ENCODE measurements at places on chromosomes 6 and 20.

- no peak for DNase-seq
Measured at GRCh38 chr6:129936329-129937165, 75.4 kb upstream of the TMEM244 start.

DNA sequence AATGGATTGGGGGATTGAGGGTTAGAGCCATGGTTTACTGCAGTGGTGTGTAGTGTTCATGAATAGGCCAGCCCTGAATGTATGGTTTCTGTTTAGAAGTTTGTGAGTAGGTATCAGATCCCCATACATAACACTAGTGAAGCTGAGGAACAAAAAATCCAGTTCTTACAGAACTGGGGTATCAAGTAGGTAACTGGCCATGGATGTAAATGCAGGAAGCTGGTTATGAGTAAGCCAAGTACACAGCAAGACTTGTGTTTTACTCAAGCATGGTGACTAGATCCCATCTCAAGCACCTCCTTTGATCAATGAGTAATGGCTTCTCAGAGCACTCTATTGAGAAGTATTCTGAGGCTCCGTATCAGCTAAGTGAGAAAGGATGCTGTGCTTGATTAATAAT is 613.7 kb upstream of the FLRT3 start:
- DNase-seq: no peak

GRCh38 chr20:9166153-9166780 is 97.4 kb downstream of the PLCB4 start:
- no peak for DNase-seq

DNA sequence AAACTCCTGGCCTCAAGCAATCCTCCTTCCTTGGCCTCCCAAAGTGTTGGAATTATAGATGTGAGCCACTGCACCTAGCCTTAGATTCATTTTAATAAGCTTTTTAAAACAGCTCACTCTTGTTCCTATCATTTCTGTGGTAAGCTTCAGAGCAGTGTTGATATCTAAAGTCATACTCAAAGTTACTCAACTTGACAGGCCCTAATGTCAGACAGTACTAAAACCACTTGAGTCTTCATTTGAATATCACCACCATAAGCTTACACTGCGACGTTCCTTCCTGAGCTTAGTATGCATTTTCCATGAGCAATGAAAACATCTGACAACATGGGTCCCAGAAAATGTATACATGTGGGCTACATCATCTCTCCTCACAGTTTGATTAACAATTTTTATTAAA is 6.0 kb downstream of the FUCA2 start:
- no peak for DNase-seq

- no peak for DNase-seq
Measured at GRCh38 chr6:11413728-11414127, 123.8 kb upstream of the TMEM170B start.

DNA sequence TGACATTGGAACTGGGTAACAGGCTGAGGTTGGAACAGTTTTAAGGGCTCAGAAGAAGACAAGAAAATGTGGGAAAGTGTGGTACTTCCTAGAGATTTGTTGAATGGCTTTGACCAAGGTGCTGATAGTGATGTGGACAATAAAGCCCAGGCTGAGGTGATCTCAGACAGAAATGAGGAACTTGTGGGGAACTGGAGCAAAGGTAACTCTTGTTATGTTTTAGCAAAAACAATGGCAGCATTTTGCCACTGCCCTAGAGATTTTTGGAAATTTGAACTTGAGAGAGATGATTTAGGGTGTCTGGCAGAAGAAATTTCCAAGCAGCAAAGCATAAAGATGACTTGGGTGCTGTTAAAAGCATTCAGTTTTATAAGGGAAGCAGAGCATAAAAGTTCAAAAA is 474.7 kb upstream of the ADGRB3 start:
- DNase-seq: no peak

GRCh38 chr20:47988676-47989075 is 203.4 kb upstream of the SULF2 start:
- DNase-seq: no peak

GRCh38 chr20:51187261-51187660 is 164.4 kb upstream of the KCNG1 start:
- DNase-seq: no peak

- no peak for DNase-seq
Measured at GRCh38 chr6:129701721-129702455, 8.1 kb downstream of the ARHGAP18 start.

- no peak for DNase-seq
Measured at GRCh38 chr6:52509281-52510212, 67.3 kb downstream of the TRAM2 start.

GRCh38 chr6:158026901-158027589 is 45.4 kb downstream of the SYNJ2 start:
- no peak for DNase-seq

GRCh38 chr6:4599924-4600323 is 176.3 kb upstream of the CDYL start:
- no peak for DNase-seq

DNA sequence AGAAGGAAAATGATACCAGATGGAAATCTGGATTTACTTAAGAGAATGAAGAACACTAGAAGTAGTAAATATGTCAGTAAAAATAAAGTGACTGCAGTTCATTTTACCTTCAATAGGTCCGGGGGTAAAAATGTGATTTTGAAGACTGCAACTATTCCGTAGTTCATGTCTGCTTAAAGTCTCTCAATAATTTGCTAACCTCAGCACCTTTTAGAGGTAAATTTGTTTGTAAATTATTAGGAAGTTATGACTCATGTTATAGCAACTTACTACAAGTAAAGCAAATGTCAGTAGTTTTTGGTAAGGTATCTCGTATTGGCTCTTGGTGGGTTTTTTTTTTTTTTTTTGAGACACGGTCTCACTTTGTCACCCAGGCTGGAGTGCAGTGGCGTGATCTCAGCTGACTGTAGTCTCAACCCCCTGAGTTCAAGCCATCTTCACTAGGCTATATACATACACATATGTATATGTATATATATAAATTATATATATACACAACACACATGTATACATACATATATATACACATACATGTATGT is 32.1 kb downstream of the BICRAL start:
- no peak for DNase-seq
